ENCODE measurements at places on chromosomes 1 and 21.
A peak's percentile ranks its signal among the peaks of the same experiment; 100 is the strongest.

- DNase-seq = no peak
These were observed 74.0 kb downstream of the CACNA1E start for GRCh38 chr1:181557313-181557712.

DNA sequence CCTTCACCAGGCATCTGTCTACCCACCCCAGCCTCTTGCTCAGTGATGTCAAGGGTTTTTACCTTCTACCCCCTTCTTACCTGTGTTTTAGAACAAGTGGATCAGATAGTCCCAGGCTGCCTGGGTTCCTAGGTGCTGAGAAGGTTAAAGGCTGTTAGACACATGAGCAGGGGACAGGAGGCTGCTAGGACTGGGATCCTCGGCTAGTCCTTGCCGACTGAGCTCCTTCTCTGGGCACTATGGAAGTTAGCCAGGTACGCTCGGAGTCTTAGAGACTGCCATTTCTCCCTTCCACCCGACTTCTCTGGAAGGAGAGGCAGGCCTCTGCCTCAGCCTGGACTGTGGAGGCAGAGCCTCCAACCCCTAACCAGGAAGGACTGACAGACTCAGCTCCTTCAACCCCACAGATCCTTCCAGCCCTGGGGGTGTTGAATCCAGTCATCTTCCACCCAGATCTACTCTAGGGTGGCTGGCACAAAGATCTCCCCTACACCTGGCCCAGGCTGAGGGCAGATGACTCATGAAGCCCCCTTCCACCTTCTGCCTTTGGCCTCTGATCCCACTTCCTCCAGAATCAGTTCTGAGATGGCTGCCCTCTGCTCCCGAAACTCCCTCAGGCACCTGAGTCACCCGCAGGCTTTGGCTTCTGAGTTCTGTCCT lies at the start of gene DYNLT4:
TSS of gene DYNLT4 (minus strand) at position 648 of the 660 bp plus-strand sequence. CDS start 683 bp downstream, outside the sequence.
- DNase-seq = no peak

DNA sequence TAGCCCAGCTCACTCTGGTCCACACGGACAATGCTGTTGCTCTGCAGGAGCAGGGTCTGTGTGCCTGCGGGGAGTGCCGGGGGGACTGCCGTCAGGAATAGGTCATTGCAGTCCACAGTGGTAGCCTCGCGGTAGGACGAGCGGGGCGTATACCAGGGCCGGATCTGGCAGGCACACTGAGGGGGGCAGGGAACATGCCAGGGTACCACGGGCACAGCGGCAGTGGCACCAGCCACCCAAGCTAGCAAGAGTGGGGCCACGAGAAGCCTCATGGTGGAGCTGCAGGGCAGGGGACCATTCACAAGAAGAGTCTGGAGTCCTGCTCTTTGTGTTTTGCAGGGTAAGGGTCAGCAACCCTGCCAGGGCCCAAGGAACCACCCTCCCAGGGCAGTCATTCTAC lies 65.8 kb downstream of the LRRN2 start:
- no peak for DNase-seq

GRCh38 chr1:94926915-94927404 lies at the start of gene CNN3:
CNN3 (minus strand) TSS chr1:94927110; CDS start chr1:94926894, 216 bp downstream.
- peak; percentile 79 for DNase-seq

DNA sequence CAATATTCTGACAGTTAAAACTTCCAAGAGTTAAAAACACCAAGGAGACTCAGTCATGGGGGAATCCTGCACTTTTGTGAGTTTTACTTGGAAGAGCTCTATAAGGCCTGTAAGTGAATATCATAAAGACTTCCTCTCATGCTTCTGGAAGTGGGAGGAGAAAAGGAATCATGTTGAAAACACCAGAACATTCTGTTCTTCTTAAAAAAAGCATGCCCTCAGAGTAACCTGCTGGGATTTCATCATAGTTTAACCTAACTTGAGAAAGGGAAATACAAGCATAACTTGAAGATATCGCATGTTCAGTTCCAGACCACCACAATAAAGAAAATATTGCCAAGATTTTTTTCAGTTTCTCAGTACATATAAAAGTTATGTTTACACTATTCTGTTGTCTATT lies 51.9 kb downstream of the COL11A1 start:
- DNase-seq = no peak

DNA sequence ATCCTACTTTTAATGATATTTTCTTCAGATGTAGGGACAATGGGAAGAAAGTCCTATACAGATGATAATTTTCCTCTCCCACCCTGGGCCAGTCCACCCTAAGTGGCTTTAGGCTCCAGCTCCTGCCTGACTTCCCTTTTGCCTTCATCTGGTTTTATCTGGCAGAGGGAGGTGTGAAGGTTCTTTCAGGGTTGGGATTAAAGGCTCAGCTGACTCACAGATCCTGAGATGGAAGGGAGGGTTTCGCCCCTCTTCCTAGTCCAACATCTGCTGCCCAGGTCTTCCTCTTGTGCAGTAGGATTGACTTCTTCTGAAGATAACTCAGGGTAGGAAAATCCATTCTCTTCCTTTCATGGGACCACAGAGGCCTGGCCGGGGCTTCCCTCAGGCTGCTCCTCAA lies 362.4 kb upstream of the KAZN start:
- no peak for DNase-seq

DNA sequence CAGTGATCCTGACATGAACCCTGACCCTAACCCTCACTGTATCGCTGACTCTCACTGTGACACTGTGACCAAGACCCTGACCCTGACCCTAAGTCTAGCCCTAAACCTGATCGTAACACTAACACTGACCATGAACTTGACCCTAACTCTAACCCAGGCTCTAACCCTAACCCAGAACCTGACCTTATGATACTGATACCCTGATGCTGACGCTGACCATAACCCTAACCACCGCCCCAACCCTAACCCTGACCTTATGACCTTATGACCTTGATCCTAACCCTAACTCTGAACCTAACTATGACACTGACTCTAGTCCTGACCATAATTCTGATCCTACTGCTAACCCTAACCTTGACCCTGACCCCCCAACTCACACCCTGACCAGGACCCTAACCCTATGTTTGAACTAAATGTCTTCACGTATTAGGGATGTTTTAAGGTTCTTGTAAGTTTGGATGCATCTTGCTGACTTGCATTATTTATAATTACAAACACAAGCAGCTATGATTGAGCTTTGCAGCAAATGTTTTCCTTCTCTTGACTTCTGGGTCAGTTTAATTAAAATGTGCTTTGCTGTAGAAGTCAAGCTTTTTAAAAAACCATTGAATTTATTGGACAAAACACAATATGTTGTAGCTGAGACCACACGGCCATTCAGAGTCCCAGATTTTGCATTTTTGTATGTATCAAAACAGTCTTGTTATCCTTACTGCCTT lies 23.9 kb upstream of the PRSS38 start:
- no peak for DNase-seq

DNA sequence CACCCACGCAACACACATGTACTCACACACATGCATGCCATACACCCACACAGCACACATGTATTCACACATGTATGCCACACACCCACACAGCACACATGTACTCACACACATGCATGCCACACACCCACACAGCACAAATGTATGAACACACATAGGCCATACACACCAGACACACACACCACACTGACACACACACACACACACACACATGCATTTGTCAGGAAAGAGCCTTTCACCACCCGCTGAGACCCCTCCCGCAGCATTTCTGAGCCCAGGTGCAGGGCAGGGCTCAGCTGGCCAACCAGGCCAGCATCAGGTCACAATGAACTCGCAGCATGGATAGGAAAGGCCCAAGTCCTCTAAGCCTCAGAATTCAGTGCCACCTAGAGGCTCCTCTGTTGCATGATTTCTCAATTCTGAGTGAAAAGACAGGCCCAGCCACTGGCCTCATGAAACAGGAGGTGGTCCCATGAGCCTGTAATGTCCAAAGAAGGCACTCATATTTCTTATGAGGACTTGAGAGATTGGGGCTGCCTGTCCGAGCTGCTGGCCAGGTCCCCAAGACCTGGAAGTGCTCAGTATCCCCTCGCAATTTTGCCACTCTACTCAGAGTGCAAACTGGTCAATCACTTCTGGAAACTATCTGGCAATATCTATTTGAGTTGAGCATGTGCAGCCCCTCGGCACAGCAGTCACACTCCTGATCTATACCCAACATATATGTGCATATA lies 57.3 kb downstream of the PSMG1 start:
- no peak for DNase-seq

DNA sequence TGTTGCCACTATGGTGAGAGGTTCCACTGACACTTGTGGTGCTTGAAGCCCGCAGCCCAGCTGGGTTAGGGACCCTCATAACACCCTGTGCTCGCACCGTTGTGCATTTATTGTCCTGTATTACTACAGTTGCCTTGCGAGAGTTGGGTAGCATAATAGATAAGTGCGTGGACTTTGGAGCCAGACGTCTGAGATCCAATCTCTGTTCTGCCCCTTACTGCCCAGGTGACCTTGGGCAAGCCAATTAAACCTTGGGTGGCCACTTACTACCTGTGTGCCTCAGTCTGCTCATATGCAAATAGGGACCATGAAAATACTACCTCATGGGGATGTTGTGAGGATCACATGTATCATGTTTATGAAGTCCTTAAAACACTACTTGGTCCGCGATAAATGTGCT lies 13.3 kb downstream of the C8B start:
- no peak for DNase-seq

DNA sequence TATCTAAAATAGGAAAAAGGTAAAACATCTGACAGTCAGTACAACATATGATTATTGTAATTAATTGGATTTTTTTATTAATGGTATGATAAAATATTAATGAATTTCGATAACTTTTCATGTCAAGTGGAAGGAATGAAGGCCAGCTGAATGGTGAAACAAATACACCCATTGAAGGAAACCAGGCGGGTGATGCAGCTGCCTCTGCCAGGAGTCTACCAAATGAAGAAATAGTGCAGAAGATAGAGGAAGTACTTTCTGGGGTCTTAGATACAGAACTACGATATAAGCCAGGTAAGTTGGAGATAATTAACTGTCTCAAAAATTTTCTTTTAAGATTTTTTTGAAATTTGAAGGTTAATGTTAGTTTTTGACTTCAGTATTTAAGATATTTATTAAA lies 3.2 kb downstream of the SON start:
- DNase-seq = no peak

- DNase-seq = no peak
These were observed 24.8 kb upstream of the RNF19B start for GRCh38 chr1:32989160-32990050.

DNA sequence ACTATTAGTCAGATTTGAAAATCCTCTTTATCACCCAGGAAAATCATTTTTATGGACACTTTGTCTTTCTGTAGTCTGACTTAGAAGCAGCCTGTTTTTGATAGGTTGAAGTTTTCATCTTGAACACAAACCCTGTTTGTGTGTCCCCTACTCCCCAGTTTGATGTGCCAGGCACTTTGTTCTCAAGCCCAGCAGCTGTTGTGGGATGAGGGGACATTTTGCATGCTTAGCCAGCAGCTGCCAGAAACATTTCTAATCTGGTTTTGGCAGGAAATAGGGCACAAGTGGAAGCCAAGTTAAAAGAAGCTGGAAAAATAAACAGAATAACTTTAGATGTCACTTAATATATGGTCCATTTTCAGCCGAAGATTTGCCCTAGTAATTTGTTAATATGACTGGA lies 29.9 kb downstream of the ACTN2 start:
- no peak for DNase-seq

GRCh38 chr1:215473943-215474342 lies 93.2 kb upstream of the KCTD3 start:
- no peak for DNase-seq

GRCh38 chr1:178690496-178690895 lies 34.5 kb upstream of the RALGPS2 start:
- DNase-seq = no peak

DNA sequence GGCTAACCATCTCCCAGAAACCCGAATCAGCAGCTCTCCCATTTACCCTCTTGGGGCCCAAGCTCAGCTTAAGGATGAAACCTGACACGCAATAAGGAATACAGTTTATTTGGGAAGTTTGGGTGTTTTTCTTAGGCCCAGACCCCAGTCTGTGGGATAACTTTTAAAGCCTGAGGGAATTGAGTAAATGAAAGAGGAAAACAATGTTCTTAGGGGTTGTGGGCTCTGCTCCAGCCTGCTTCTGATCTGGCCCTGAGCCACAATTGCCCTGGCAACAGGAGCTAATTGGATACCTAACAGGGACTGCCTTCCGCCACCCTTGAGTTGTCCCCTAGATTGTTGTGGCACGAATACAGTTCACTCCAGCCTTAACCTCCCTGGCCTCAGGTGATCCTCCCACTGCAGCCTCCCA lies 20.1 kb downstream of the DYRK3 start:
- no peak for DNase-seq

GRCh38 chr1:83626603-83627002 lies 372.3 kb downstream of the TTLL7 start:
- DNase-seq = no peak

GRCh38 chr1:3317456-3317855 lies 137.0 kb upstream of the ARHGEF16 start:
- DNase-seq = no peak

DNA sequence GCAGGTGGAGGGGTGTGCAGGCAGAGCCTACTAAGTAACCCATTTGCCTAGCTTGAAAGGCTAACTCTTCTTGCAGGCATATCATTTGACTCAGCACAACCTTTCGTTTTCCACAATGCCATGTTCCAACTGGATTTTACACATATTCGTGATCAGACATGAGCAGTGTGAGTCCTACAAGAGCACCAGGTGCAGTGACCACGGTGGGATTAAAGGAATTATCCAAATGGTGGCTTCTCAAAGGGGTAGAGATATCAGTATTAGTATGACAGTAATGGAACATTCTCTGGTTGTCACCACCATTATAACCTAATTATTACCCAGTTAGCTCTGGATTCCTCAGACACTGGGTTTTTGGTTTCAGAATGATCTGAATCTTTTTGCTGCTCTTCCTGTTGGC lies 323.5 kb downstream of the LMO4 start:
- no peak for DNase-seq

DNA sequence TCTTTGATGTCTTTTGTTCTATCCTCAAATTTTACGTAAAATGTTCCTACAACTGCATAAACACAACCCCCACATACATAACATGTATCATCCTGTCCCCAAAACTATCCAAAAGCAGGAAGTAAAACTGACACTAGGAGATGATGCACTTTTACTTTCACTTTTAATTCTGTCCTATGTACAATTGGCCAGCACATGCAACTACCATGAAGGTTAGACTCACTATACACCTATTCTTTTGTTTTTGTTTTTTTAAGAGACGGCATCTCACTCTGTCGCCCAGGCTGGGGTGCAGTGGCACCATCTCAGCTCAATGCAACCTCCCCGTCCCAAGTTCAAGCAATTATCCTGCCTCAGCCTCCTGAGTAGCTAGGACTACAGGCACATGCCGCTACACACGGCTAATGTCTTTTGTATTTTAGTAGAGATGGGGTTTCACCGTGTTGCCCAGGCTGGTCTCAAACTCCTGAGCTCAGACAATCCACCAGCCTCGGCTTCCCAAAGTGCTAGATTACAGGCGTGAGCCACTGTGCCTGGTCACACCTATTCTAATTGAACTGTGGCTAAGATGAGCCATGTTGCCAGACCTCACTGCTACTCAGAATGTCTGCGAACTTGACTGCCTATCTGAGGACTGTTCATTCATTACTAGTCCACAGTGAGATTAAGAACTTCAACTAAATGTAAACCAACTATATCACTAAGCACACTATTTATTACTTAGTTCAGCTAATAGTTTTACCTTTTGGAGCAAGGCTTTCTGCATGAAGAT lies 48.0 kb downstream of the TOR3A start:
- DNase-seq = peak; percentile 26
